Erythroblast (primary cell): ENCODE measurements at places on chromosomes 3 and 15.

GRCh38 chr3:103210583-103210982, 775.8 kb downstream of the ZPLD1 start:
- DNase-seq, result no peak

DNA sequence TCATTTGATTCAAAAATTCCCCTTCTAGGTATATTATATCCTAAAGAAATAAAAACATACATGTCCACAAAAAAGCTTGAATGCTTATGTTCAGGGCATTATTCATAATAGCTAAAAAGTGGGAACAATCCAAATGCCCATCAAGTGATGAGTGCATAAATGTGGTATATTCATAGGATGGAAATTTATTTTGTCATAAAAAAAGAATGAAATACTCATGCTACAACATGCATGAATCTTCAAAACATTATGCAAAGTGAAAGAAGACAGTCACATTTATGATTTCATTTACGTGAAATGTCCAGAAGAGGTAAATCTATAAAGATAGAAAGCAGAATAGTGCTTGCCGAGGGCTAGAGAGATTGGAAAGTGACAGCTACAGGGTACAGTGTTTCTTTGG, 83.6 kb upstream of the SLC25A36 start:
- DNase-seq, result no peak

GRCh38 chr3:41103200-41103599, 96.1 kb upstream of the CTNNB1 start:
- DNase-seq, result no peak

DNA sequence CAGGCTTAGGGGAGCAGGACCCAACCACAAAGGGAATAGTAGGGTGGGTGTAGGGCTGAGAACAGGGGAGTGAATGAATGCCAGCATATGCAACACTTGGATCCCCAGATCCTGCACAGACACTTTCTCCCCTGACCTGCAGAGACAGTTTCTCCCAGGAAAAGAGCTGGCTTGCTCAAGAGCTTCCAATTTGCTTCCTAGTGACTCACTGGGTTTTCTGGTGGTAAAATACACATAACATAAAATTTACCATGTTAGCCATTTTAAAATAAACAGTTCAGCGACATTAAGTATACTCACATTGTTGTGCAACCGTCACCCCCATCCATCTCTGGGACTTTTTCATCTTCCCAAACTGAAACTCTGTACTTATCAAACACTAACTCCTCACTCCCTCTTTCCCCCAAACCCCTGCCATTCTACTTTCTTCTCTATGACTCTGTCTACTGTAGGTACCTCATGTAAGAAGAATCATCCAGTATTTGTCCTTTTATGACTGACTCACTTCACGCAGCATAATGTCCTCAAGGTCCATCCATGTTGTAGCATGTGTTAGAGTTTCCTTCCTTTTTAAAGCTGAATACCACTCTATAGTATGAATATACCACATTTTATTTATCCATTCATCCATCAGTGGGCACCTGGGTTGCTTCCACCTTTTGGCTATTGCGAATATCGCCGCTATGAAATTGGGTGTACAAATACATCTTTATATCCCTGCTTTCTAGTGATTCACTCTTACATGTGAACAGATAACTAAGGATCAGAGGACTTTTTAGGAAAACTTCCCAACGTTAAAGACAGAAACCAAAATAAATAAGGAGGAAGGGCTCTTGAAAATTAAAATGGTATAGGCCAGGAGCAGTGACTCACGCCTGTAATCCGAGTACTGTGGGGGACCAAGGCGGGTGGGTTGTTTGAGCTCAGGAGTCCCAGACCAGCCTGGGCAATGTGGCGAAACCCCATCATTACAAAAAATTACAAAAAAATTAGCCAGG, 95.6 kb upstream of the TJP1 start:
- no peak for DNase-seq

- DNase-seq, result no peak
Observed at GRCh38 chr3:143128227-143128955, 8.8 kb downstream of the CHST2 start.

DNA sequence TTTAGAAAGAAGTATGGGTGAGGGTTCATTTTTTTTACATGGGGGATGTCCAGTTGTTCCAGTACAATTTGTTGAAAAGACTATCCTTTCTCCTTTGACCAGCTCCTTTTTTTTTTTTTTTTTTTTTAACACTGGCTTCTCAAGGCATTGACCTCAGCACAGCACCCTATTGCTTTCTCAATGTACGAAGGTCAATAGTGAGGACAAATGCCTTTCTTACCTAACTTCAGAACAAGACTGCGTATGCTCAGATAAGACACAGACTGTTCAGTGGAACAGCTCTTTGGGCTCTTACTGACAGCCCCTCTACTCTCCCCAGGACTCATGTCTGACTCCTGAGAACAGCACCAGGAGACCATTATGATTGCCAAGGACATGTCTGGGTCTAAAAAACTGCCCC, 10.4 kb upstream of the CILP start:
- no peak for DNase-seq

DNA sequence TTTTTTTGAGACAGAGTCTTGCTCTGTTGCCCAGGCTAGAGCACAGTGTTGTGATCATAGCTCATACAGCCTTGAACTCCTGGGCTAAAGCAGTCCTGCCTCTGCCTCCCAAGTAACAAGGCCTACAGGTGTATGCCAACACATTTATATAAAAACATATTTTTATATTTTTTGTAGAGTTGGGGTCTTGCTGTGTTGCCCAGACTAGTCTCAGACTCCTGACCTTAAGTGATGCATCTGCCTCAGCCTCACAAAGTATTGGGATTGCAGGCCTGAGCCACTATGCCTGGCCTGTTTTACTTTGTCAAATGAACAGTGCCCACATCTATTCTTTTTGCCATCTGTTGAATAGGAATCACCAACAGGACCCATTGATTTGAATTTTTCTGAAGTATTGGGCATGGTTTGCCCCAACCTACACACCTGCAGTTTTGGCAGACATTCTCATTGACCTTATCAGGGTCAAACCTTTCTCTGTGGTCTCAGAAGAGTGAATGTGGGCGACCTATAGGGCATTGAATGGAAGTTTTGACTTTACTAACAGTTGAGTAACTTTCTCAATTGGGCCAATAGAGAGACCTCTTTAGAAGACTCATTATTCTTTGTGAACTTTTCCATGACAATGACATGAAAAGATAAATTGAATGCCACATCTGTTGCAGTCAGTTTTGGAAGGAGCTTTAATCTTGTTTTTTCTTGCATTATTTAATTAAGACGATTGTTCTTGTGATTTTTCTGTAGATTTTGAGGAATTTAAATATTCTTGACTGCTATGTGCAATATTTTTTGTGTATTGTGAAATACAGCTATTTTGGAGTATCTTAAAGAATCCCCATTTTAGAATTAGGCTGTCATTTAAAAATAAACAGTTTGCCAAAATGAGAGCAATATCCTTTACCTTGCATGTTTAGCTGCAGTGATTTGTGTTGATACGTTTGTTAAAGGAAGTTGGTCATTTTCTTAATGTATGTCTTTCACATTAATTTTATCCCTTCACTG, 2.7 kb downstream of the IREB2 start:
- no peak for DNase-seq

- DNase-seq, result peak; percentile 50
Observed at GRCh38 chr15:77821188-77821958, 188.7 kb upstream of the LINGO1 start.

DNA sequence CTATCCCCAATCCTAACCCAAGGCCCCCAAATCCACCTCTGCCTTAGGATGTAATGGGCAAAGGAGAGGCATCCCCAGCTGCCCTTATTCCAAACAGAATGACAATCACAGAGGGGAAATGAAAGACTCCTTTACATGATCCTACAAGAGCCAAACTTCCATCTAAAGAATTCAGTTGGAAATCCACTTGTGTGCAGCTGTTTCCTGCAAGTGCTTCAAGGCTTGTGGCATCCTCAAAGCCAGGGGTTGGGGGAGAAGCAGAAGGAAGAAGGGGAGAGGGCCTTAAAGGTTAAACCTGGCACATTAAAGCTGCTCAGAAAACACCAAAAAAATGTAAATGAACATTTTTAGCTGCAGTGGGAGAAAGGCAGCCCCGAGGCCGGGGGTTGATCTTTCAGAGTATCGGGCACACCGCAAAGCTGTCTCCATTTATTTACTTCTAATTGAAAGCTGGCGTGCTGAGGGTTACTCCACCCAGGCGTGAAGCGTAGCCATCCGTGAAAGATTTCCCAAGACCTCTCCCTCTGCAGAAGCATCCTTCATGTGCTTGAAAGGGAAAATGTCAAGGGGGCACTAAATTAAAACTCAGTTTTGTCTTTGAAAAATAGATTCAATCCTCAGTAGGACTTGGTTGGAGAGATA, 217.8 kb downstream of the SHQ1 start:
- no peak for DNase-seq

DNA sequence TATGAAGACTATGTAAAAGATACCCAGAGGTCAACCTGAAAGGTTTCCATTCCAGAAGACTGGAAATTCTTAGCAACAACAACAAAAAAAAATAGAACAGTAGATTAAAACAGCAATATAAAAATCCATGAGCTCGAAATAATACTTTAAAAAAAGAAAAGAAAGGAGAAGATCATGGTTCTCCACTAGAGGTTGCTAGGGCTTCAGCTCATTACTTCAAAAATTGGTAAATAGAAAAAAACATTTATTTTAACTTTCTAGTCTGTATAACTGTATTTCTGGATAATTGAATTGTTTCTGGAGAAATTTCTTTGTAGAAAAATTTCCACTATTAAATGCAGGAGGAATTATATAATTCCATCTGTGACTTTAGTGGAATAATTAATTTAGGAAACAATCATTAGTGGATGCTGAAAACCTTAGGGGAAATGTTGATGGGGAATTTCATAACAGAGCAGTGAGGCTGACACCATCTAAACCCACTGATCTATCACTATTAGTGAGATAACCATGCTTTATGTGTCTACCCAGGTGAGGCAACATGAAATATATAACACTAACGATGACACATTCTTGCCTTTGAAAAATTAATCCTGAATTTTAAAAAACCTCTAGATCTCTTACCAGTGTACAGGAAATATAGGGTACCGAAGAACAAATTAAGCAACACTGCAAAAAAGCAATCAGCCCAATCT, 62.5 kb upstream of the SNRK start:
- DNase-seq, result peak; percentile 6

DNA sequence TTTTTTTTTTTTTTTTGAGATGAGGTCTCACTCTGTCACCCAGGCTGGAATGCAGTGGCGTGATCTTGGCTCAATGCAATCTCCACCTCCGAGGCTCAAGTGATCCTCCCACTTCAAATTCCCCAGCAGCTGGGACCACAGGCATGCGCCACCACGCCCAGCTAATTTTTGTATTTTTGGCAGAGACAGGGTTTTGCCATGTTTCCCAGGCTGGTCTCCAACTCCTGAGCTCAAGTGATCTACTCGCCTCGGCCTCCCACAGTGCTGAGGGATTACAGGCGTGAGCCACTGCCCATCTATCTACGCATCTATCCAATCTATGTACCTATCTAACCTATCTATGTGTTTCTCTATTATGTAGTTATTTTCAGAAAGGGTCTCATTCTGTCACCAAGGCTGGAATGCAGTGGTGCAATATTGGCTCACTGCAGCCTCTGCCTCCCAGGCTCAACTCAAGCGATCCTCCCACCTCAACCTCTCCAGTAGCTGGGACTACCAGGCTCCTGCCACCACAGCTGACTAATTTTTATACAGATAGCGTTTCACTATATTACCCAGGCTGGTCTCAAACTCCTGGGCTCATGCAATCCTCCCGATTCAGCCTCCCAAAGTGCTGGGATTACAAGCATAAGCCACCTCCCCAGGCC, 20.2 kb upstream of the GPX1 start:
- DNase-seq, result no peak

DNA sequence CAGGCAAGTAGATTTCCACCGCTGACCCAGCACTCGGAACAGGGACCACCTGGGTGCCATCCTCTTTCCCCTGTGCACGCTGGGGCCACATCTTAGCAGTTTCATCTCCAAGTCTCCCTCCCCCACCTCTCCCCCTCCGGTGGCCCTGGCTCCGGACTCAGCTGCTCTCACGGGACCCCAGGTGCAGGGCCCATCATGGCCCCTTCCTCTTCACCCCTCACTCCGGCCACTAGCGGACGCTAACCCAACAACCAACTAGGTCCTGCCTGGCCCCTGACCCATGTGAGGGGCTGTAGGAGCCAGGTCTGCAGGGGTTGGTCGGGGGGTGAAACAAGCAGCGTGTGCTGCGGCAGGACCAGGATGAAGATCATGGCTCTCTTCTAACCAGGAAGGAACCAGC, 31.3 kb upstream of the IQSEC1 start:
- DNase-seq, result no peak
